ENCODE measurements at places on chromosomes 11 and 22.

- no peak for DNase-seq
Measured at GRCh38 chr22:43313244-43313889, 29.8 kb downstream of the SCUBE1 start.

- no peak for DNase-seq
Measured at GRCh38 chr22:46833228-46833627, 70.8 kb downstream of the TBC1D22A start.

DNA sequence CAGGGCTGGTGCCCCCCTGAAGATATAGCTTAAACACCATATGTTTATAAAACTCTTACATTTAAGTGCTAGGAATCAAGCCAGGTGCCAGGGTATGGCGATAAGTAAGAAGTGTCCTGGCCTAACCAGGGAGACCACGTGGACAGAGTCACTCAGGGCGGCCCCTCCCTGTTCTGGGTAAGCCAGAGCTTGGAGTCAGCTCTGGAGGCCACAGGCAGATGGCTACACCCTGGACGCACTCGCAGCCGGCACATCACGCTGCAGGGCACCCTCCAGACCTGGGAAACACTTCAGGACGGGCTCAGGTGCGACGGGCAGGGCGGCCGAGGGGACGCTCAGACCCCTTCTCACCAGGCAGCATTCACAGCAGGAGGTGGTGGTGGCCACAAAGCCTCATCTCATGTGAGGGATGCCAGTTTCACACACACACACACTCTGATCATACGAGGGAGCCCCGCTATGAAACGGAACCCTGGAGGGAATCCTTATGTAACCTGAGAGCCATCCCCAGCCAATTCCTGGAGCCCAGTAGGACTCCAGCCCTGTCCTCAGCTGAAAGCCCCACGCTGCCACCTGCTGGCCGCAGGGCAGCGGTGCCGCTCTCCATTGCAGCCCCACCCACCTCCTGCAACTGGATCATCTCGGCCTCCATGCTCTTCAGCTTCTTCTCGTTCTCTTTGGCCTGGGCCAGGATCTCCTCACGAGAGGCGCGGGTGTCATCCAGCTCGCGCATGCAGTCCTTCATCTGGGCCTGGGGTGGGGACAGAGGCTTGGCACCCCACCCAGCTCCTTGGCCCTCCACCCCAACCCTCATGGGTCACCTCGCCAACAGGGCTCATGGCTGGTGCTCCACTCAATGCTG is 33.4 kb downstream of the APOL1 start:
- DNase-seq, result peak; percentile 79

- no peak for DNase-seq
Measured at GRCh38 chr22:20159076-20159475, 8.2 kb upstream of the CCDC188 start.

DNA sequence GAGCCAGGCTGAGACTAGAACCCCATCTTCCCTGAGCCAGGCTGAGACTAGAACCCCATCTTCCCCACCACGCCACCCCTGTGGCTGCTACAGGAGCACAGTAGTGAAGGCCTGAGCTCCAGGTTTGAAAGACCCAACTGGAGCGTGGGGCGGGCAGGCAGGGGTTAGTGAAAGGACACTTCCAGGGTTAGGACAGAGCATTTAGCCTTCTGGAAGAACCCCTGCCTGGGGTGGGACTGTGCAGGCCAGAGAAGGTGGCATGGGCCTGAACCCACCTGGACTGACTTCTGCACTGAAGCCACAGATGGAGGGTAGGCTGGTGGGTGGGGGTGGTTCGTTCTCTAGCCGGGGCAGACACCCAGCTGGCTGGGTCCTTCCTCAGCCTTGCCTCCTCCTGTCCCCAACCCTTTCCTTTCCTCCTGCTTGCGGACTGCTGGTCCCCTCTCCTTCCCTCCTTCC is 24.1 kb downstream of the SUN2 start:
- no peak for DNase-seq

DNA sequence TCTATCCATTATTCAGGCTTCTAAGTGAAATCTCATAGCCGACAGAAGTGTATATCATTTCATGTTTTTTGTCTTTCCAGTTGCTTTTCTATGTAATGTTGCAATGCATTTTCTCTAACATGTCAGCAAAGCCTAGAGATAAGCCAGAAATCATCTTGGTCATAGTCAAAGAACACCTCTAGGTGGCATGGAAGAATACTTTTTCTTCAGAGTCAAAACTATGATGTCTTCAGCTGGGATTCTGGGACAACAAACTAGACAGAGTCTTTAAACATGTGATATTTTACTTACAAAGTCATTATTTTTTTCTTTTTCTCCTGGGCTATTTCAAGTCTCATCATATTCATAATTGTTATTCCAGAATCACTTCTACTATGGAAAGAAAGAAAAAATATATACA is 4.4 kb downstream of the GAS2 start:
- DNase-seq, result peak; percentile 23

DNA sequence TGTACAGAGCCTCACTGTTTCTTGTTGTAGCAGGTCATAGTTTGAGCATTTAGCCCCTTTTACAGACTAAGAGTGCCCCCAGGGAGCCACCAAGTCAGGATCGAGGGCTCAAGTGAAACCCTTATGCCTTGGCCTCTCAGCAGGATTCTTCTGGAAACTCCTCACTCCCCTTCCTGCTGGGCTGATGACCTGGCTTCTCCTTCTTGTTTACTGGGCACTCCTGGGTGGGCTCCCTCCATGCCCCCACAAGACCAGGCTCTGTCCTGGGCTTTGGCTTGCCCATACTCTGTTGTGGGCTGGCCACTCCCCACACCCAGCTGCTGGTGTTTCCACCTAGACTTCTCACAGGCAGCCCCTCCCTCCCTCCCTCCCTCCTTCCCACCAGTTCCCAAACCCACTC is 69.6 kb downstream of the MED15 start:
- DNase-seq, result no peak

DNA sequence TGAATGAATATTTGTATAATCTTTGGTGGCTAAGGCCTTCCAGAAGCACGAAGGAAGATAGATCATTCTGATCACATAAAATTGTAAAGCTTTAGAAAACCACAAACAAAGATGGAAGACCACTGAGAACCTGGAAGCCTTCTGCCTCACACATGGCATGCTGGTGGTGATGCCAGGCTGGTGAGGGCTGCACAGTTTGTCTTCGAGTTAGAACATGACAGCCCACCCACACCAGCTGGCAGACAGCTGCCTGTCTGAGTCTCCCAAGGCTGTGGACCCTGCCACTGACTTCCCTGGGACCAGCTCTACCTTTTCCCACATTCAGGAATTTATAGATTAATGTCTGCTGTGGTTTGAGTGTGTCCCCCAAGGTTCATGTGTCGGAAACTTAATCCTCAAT is 48.8 kb upstream of the B3GAT1 start:
- DNase-seq, result no peak

Data from HT1080 (cell line).